Activated CD8-positive, alpha-beta memory T cell treated with anti-CD3 and anti-CD28 coated beads for 36 hours (primary cell): ENCODE measurements at places on chromosomes 7 and 10. TPM values are rescaled to one million over a fixed set of nuclear protein-coding genes. Genes with fewer than 3 reads are reported as not detected.

The NAT16 gene
- not detected for total RNA-seq

The LRRC4 gene
- total RNA-seq, result not detected

The MRLN gene
- total RNA-seq, result not detected

The CDK1 gene
- 78.0 TPM for total RNA-seq

The NPC1L1 gene
- not detected for total RNA-seq

The HECW1 gene
- not detected for total RNA-seq

The CYP26A1 gene
- total RNA-seq, result not detected

The LRRC18 gene
- not detected for total RNA-seq

The NXPH1 gene
- total RNA-seq, result not detected

The PPP1R3C gene
- total RNA-seq, result 0.19 TPM

The SPDYE16 gene
- total RNA-seq, result 0.30 TPM

The OPN1SW gene
- not detected for total RNA-seq

The TECTB gene
- not detected for total RNA-seq

The OR2A7 gene
- 1.2 TPM for total RNA-seq

The BET1 gene
- total RNA-seq, result 20.3 TPM

The SPDYE9 gene
- not detected for total RNA-seq

The INMT gene
- not detected for total RNA-seq

The ACSM6 gene
- not detected for total RNA-seq

The PNLIPRP2 gene
- total RNA-seq, result not detected

The ZNF804B gene
- not detected for total RNA-seq

The HTR5A gene
- not detected for total RNA-seq

The PLEKHA1 gene
- 16.7 TPM for total RNA-seq

The PRSS2 gene
- not detected for total RNA-seq

The HOXA1 gene
- not detected for total RNA-seq

The PAX4 gene
- not detected for total RNA-seq

The DLD gene
- 114 TPM for total RNA-seq

The WDR86 gene
- total RNA-seq, result not detected

The ABCB4 gene
- total RNA-seq, result 0.30 TPM

The C10orf53 gene
- total RNA-seq, result not detected

The VAX1 gene
- not detected for total RNA-seq

The IL2RA gene
- total RNA-seq, result 1,272 TPM

The KLF6 gene
- 128 TPM for total RNA-seq

The KLLN gene
- total RNA-seq, result 1.0 TPM

The OPTN gene
- 44.0 TPM for total RNA-seq

The DCLRE1A gene
- 20.1 TPM for total RNA-seq
